ENCODE measurements at places on chromosomes 6 and 20.

DNA sequence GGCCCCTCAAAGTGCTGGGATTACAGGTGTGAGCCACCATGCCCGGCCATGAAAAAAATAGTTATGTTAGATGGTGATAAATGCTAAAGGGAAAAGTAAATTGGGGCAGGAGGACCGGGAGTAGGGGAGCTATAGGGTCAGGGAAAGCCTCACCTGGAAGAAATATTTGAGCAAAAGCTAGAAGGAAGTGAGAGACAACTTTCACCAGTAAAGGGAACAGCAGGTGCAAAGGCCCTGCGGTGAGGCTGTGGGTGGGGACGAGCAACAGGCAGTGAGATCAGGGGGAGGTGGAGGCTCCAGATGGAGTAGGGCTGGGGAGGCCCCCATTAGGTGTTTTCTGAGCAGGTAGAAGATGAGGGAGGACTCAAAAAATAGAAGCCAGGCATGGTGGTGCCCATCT lies 16.0 kb downstream of the BCAS4 start:
- no peak for DNase-seq

GRCh38 chr20:8425016-8425415 lies 292.9 kb downstream of the PLCB1 start:
- DNase-seq, result no peak

GRCh38 chr6:163605385-163606097 lies 191.0 kb downstream of the QKI start:
- no peak for DNase-seq

GRCh38 chr6:87210979-87211378 lies 55.6 kb downstream of the ZNF292 start:
- no peak for DNase-seq

- DNase-seq, result no peak
Measured at GRCh38 chr6:158457616-158458278, 102.1 kb upstream of the TMEM181 start.

GRCh38 chr20:44979090-44979621 lies 12.8 kb downstream of the STK4 start:
- no peak for DNase-seq

- no peak for DNase-seq
Measured at GRCh38 chr6:45920819-45921511, 94.7 kb downstream of the CLIC5 start.

DNA sequence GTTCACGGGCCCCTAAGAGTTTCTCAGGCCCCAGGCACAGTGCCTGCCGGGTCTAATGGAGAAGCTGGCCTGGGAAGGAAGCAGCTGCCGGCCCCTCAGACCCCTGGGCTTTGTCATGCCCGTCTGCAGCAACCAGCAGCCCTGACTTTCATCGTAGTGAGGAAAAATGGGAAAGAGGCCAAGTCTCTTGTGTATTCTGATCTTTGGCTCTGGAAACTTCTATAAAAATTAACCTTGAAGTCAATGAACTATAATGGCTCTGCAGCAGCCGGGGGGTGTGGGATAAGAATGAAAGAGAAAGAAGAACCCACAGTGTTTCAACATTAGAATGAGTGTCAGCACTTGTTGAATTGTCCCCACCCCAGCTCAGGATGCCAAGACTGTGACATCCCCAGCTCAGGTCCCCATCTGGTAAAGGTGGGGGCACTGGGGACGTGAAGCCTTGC lies 12.9 kb downstream of the TGM2 start:
- no peak for DNase-seq

DNA sequence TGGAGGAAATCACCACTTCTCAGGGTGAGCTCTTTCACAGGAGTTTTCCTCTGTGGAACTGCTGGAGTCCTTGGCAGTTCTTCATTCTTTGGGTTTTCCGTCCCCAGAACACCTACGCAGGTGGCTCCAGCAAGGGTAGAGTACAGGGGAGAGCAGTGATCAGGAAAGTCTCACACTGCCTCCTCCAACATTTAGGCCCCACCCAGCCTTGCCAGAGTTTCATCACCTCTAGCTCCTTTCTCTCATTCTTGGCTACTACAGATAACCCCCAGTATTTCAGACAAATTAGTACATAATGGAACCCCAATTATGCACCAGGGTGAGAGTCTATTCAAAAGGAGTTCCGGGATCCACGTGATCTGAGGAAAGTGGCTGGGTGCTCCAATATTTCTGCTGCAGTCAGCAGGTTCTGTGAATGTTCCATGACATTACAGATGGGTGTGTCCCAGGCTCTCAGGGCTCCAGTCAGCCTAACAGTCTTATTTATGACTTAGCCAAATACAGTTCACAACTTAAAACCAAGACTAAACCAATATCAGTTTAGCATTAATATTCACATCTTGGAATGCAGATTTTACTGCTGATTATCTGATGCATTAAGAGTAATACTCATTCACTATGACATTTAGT lies 44.6 kb downstream of the GPR63 start:
- no peak for DNase-seq

- peak; percentile 71 for DNase-seq
Measured at GRCh38 chr20:57514273-57514751, 10.6 kb downstream of the CTCFL start.

- no peak for DNase-seq
Measured at GRCh38 chr6:15615802-15616201, 47.0 kb downstream of the DTNBP1 start.

- no peak for DNase-seq
Measured at GRCh38 chr6:136952714-136953260, 30.7 kb downstream of the SLC35D3 start.
